NCI-H2171 (cell line): ENCODE measurements at places on chromosomes 13 and 19.

GRCh38 chr19:49858088-49858985 lies 7.4 kb downstream of the PTOV1 start:
- DNase-seq, result no peak

DNA sequence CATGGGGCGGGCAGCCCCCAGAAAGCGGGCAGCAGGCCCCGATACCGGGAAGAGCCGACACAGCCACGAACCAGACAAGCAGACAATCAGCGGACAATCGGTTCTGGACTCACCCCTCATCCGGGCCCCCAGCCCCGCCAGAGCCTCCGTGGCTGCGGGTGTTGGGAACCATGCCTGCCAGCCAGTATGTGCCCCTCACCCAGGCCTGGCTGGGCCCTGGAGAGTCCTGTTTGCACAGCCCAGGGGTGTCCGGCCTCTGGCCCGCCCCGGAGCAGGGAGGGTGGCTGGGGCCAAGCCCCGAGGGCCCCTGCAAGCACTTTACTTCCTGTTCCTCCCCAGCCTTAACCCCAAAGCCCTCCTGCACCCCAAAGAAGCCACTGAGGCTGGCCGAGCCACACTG lies 7.8 kb downstream of the PODNL1 start:
- no peak for DNase-seq

DNA sequence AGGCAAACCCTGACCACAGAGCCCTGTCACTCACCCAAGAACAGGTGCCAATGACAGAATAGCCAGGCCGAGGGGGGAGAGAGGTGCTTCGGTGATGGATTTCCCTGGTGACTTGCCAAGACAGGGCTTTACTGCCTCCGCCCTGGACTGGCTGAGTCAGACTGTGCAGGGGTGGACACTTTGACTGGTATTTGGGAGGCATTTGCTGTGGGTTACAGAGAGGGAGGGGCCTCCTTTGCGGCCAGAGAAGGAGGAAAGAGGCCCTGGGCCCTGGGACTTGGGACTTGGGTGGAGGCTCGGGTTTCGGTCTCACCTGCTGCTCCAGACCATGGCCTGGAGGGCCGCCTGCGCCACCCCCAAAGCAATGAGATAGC lies 4.6 kb upstream of the EPS8L1 start:
- no peak for DNase-seq

DNA sequence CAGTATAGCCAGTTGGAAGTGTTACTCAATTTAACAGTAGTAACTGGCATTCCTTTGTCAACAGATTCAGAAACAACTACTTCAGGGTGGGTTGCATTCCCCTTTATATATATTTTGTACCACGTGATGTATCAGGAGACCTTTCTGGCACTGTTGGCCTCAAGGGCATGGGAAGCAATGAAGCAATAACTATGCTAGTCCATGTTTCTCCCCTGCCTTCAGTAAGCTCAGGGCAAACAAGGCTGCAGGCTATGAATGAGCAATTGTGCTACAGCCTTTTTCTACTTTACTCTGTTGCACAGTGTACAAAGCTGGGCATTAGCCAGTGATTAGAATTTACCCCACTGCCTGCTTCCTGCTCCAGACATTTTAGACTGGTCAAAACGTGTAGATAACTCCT lies 348.8 kb downstream of the GPC5 start:
- no peak for DNase-seq

DNA sequence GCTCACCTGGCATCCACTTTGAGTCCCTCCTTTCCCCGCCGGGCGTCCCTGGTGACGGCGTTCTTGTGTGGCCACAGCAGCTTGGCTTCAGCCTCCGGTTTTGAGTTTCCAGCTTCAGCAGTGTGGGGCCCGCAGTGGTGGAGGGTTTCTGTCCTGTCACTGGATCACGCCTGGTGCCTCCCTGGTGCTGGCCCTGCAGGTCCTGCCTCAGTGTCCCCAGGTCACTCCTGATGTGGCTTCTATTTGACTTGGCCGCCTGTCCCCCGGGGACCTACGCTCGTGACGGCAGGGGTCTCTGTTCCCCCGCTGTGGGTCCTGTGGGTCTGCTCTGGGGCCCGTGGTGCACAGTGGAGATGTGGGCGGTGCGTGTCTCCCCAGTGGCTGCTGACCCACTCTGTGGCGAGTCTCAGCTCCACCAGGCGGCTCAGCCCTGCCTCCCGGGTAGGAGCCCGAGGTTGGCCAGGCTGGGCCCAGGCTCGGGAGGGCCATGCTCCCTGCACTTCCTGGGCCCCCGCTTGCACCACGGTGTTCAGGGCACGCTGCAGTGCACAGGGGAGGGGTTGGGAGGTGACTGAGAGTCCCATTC lies 1.9 kb downstream of the ATP4B start:
- no peak for DNase-seq

GRCh38 chr13:99463646-99464397 lies 37.5 kb upstream of the TM9SF2 start:
- DNase-seq, result peak; percentile 40

- no peak for DNase-seq
These were observed 29.0 kb downstream of the ZNF627 start for GRCh38 chr19:11626252-11626651.

GRCh38 chr13:77389625-77390000 lies 62.7 kb upstream of the MYCBP2 start:
- DNase-seq, result no peak

DNA sequence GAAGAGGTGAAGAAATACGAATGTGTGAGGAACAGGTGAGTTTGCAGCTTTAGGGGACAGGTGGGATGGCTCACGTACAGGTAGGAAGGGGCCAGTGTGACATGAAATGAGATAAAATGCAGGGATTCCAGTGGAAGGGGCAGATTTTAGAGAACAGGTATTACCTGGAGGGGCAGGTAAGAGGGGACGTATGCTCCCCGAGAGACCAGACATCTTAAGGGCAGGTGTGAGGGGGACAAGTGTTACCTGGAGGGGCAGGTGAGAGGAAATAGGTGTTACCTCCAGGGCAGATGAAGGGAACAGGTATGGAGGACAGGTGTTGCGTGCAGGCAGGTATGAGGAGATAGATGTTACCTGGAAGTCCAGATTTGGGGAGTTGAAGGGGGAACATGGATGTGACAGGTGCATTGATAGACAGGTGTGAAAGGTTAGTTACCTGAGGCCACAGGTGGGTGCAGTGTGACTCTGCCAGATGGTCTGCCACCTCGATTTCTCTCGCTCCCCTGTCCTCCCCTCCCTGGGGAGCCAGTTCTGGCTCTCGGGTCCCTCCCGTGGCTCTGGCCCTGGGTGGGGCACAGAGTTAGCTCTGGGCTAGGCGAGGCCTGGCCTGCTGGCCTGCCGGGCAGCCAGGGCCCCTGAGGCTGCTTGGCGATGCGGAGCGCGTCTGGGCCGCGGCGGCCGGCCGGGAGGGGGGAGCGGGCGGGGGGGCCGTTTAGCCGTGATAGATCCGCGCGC lies 2.1 kb downstream of the ERFL start:
- no peak for DNase-seq

GRCh38 chr13:26011996-26012821 lies 39.6 kb downstream of the SHISA2 start:
- DNase-seq, result no peak

- no peak for DNase-seq
These were observed 208.4 kb upstream of the RXFP2 start for GRCh38 chr13:31530922-31531321.

DNA sequence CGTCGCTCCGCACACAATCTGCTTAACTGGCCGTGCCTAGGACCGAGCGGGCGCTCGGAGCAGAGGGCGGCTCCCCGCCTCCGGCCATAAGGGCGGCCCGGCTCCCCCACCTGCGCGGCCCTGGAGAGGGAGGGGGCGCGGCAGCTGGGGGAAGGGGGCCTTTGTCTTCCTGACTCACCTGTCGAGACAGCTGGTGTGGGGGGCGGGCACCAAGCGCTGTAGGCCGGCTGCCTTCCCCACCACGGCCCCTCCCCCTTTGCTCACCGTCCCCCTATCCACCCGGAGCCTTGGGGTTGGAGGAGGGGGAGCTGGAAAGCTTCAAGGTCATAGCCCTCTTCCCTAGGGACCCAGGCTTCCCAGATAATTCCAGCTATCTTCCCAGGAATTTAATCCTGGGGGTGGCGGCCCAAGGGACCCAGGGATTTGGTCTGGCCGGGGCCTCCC lies 1.2 kb downstream of the VASP start:
- DNase-seq, result peak; percentile 93

- no peak for DNase-seq
These were observed 3.1 kb downstream of the SCN1B start for GRCh38 chr19:35033067-35034004.

GRCh38 chr13:102675115-102675514 lies 19.7 kb downstream of the METTL21C start:
- DNase-seq, result no peak

GRCh38 chr19:58380037-58380661 lies 681 bp downstream of the ZNF837 start:
- DNase-seq, result no peak

DNA sequence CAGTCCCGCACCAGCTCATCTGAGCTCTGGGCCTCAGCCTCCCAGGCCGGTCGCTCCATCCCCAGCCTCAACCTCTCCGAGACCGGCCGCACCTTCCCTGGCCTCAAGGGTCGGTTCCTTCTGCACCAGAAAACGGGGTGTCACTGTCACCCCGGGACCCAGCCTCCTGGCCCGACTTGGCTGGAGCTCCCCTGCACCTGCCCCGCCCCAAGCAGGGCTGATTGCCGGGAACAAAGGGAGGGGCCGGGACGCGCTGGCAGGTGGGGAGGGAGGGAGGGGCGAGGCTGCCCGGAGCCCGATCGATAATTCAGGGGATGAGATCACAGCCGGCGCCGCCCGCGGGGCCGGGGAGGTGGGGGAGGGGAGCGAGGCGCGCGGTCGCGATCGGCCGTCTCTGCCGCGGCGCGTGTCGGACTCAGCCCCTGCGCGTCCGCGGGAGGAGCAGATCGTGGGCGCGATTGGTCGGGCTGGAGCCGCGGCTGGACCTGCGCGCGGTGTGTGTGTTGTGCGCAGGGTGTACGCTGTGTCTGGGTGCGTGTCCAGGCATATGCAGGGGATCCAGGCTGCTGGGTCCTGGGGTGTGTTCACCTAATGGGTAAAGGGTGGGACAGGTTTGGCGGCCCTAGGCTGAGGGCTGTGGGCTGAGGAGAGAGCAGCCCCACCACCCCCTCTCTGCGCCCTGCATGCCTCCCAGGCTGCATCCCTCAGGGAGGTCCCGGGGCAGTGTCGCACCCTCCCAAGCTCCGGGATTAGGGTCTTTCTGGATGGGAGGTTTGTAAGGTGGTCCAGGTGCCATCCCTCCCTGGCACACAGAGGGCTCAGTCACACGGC lies 1.1 kb upstream of the SHC2 start:
- DNase-seq, result peak; percentile 84

DNA sequence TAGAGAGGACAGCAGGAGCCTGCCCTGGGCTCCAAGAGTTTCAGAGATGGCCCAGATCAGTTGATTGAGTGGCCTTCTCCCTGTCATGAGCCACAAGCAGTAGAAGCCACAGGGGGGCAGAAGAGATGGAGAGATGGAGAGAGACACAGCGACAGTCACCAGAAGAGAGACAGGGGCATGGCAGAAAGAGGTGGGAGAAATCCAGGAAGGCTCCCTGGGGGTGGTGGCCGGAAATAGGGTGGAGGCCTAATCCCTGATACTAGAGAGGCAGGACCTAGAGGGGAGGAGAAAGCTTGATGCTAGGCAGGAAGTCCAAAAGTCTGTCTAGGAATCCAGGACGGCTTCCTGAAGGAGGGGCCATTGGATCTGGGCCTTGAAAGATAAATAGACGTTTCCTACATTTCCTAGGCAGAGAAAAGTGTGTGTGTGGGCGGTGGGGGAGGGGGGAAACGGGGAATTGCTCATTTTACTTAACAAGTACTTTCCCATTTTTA lies 9.6 kb upstream of the TPM4 start:
- no peak for DNase-seq

GRCh38 chr13:42969565-42970172 lies 22.4 kb downstream of the EPSTI1 start:
- peak; percentile 23 for DNase-seq

DNA sequence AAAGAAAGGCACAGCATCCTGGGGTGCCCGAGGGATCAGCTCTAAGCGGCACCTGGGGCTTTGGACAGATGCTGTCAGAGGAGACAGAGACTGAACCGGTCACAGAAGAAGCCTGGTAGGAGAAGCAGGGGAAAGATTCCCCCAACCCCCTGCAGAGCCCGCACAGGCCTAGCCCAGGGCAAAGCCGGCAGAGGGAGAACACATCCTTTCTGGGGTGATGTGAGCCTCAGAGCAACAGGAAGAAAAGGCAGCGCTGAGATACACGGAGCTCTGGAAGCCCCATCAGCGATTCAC lies 101.2 kb downstream of the CRYL1 start:
- no peak for DNase-seq

DNA sequence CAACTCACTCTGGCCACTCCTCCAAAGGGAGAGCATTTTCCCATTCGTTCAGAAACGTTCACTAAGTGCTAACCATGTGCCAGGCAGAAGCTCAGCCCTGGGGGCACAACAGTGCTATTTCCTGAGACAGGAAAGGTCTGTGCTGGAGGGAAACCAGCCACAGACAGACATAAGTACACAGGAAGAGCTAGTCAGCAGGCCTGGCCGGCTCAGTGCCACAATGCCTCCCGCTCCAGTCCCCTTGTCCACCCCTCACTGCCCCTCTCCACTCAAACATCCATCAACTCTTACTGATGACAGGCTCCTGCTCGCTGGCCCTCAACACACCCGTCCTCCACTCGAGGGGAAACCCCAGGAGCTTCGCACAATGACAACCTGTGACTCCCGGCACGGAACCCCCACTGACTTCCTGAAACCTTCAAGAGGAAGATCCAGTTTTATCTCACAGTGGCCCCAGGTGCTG lies 11.3 kb upstream of the PLA2G4C start:
- DNase-seq, result no peak

GRCh38 chr19:13864667-13865570 lies 12.0 kb upstream of the NANOS3 start:
- DNase-seq, result peak; percentile 44

DNA sequence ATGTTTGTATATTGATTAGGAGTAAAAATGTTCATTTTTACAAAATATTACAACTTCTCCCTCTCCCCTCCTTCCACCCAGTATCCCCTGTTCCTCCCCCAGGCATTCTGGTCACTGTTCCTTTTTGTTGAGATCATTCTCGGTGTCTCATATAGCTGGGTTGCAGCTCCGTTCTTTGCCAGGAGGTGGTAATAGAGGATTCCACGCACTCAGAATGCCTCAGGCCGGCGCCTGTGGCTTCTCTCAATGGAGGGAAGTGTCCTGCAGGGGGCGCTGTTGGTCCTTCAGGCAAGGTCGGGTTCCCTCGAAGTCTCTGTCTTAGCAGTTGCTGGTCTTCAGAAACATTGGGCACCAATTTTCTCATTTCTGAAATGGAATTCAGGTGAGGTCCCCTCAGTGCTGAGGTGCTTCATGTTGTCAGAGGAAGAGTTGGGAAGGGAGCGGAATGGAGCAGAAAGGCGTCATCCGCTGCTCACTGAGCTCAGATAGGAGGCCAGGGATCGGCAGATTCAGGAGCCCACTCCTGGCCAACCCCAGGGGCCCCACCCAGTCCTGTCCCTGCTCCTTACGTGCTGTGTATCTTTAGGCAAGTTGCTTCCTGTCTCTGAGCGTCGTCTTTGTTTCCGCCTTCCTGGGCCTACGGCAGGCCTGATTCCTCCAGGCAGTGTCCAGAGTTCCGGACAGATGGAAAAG lies 10.3 kb upstream of the GARIN5A start:
- DNase-seq, result peak; percentile 16

- DNase-seq, result no peak
These were observed 7.3 kb upstream of the OR7D2 start for GRCh38 chr19:9171393-9171991.

- DNase-seq, result no peak
These were observed 63.0 kb downstream of the ZNF208 start for GRCh38 chr19:21947775-21948174.

GRCh38 chr19:35643255-35644205 lies 2.0 kb downstream of the ETV2 start:
- peak; percentile 84 for DNase-seq
